Stimulated activated CD4-positive, alpha-beta T cell treated with anti-CD3 and anti-CD28 coated beads, Interleukin-1b, Interleukin-23, amount 100 ng/mL, for 48 hours (primary cell): ENCODE measurements at places on chromosomes 3 and 15.

DNA sequence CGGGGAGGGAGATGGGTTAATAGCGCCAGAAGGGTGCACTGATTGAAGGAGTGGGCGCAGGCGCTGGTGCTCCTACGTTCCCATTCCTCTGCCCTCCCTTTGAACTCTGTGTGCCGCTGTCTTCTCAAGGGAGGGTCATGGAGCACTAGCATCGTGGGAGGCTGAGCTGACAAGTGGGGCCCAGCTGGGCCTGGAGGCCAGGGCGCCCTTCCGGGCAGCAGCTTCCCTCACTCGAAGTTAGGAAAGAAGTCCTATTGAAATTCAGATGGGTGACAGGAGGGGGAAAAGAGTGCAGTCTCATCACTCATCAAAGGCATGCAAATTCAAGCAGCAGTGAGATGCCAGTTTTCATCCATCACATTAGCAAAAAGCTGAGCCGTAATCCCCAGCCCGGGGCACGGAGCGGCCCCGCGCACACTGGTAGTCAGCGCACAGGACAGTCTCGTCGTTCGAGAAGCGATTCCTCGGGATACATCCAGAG is 128.2 kb downstream of the LRRK1 start:
- no peak for DNase-seq

GRCh38 chr3:107392549-107393165 is 15.4 kb downstream of the CCDC54 start:
- DNase-seq = no peak

GRCh38 chr3:127166501-127167065 is 26.3 kb upstream of the PRR23E start:
- no peak for DNase-seq

DNA sequence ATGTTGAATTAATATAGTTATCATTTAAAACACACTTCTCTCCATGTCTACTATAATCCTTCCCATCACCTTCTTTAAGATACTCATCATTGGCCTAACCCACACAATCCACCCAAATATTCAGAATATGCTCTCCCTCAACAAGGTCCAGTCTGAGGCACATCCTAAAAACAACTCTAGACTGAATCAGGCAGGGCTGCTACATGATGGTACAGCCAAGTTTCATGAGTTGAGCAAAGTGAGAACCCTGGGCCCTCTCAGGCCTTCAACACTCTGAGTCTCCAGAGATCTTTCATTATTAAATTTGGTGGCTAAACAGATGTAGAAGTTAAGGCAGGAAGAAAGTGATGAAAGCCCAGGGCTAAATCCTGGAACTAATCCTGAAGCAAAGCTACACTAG is 16.2 kb downstream of the ZNF148 start:
- DNase-seq = no peak

DNA sequence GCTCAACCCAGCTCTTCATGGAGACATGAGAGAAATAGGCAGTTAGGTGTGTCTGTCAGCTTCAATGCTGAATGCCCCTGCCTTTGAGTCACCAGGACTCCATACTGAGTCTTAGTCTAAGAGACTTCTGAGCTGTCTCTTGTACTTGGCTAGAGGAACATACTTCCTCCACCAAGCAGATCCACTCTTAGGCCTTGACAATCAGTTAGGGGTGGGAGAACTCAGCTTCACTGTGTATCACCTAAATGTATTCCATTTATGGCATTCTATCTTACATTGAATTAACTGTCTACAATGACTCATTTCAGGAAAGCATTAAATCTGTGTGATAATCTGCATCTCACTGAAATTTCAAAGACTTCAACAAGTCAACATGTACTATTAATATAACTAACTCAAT is 66.0 kb downstream of the STAC start:
- DNase-seq = no peak

DNA sequence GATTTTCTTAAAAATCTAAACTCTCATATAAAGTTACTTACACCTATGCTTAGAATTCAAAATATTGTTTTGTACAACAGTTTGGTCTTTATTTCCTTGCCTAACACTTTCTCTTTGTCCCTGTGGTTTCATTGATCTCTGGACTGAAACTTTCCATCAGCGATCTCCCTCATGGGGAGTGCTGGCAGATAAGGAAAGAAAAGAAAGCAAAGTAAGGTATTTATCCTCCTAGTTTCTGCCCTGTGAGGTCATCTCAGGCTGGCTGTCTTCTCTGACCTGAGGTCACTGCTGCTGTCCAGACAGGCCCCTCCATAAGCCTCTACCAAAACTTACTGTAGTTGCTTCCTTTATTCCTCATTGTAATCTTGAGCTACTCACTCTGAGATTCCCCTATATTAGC is 57.9 kb upstream of the EPHA6 start:
- no peak for DNase-seq

DNA sequence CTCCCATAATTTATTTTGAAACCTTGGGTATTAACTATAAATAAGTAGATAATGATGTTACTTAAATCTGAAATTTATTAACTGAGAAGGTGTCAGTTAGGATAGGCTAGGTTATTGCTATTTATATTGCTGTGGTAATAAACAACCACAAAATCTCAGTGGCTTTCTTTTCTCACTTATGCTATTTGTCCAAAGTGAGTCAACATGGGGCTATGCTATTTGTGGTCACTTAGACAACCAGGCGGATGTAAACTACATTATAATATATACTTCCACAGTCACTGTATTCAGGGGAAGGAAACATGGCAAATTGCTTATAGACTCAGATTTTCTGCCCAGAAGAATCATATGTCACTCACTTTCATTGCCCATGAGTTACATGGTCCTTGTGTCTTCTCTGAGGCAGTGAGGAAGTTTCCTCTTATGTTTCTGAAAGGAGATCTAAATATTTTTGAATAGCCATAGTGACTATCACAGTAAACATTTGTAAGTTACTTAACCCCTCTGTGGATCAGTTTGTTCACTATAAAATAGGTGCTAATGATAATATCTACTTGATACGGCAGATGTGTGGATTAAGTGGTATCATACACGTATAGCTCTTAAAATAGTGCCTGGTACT is 19.8 kb downstream of the HMG20A start:
- DNase-seq = no peak

DNA sequence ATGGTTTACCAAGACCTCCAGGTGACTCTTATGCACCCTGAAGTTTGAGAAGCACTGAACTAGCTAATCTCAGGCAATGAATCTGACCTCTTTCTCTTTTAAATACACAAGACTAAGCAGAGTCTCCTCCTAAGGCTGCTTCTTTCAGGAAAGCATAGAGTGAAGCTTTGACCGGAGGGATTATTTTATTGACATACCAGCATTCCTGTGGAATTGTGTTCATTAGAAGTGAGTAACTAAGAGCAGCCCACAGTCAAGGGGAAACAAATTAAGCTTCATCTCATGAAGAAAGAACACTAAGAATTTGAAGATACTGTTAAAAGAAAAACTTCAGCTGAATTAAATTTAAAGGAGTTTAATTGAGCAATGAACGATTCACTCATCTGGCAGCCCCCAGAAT is 963.5 kb downstream of the NTRK3 start:
- DNase-seq = no peak

DNA sequence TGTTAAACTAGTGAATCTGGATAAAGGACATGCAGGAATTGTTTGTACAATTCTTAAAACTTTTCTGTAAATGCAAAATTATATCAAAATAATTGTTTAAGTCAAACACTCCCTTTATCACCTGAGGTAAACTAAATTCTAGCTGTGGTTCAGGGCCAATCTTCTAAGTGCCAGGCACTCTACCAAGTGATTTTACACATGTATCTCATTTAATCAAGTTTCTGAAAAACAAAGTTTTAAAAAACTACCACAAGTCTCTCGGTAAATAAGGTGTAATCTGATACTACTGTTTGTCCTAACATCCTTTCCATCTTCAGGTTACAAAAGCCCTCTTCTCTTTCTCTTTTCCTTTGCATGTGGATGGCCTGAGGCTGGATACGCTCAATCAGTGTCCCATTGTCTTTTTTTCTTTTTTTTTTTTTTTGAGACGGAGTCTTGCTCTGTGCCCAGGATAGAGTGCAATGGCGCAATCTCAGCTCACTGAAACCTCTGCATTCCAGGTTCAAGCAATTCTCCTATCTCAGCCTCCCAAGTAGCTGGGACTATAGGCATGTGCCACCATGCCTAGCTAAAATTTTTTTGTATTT is 19.3 kb downstream of the IFT80 start:
- DNase-seq = no peak

GRCh38 chr3:45575386-45575923 is 19.1 kb upstream of the LIMD1 start:
- no peak for DNase-seq

DNA sequence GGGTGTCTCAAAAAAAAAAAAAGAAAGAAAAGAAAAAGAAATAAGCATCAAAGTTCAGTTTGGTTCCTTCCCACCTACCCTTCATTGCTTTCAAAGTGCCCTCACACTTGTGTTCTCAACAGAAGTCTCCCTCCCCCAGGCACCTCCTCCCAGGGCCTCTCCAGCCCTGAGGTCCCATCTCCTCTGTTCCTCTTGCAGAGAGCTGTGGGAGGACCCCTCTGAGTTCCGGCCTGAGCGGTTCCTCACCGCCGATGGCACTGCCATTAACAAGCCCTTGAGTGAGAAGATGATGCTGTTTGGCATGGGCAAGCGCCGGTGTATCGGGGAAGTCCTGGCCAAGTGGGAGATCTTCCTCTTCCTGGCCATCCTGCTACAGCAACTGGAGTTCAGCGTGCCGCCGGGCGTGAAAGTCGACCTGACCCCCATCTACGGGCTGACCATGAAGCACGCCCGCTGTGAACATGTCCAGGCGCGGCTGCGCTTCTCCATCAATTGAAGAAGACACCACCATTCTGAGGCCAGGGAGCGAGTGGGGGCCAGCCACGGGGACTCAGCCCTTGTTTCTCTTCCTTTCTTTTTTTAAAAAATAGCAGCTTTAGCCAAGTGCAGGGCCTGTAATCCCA is 6.1 kb downstream of the CYP1A2 start:
- DNase-seq = no peak

DNA sequence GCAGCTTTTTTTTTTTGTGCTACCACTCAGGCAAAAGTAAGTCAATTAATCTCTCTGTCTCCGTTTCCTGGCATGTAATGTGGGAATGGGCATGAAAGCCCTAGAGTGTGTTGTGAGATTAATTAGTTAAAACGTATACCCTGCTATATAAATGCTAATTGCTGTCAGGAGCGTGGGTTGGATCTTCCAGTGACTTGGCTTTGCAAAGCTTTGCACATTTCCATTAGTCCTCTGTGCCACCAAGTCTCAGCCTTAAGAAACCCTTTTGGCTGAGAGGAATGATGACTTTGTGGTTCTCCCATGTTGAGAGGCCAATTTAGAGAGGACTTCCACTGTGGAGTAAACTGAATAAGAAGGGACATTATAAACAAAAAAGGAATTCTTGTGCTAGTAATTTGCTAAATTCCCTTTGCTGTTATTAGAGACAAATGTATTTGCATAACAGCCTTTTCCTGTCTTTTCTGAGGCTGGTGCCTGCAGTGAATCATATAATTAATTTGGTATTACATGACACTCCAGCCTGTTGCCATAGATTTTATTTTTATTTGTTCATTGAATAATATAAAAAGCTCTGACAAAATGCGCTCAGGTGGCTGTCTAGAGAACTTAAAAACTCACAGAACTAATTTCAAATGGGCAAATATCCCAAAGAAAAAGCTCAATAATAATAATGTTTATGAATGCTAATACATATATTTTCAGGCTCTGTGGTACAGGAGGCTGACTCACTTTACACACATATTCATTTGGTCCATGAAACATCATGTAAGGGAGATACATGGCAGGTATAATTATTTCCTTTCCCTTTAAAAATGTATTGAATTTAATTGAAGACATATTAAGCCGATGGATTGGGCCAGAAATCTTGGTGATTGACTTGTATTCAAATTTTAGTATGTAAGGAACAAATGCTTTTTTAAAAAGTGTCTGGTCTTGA is 82.7 kb downstream of the IL1RAP start:
- no peak for DNase-seq

- DNase-seq = no peak
Measured at GRCh38 chr3:87949189-87949878, 109.5 kb downstream of the CGGBP1 start.

DNA sequence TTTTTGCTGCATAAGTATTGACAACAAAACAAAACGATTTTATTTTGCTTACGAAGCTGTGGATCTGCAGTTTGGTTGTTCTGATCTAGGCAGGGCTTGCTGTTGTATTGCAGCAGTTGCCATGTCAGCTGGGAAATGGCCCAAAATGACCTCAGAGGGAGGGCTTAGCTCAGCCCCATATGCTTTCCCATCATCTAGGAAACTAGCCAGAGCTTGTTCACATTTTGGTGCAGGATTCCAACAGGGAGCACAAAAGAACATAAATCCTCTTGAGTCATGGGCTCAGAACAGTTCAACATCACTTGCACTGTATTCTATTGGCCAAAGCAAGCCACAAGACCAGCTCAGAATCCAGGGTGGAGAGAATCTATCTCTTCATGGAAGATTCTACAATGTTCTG is 42.2 kb upstream of the ROBO2 start:
- no peak for DNase-seq

DNA sequence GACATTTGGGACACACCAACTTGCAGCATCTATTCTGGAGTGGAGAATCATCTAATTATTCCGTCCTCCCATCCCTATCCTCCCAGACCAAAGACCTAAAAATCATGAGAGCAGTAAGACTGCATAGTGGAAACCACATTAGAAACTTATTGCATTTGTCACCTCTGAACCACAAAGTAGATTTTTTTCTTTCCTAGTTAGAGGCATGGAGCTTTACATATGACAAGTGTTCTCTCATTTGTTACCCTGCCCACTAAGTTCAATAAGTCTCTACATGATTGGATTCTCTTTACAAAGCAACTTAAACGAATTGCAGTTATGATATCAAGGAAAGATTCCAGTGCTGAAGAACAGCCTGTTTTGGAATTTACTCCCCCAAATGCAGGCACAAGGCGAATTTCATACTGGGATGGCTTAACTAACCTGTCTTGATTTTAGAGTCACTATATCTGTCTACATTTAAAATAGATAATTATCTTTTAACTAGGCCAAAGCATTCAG is 42.3 kb upstream of the LRRFIP2 start:
- DNase-seq = no peak

GRCh38 chr3:1002010-1002409 is 90.8 kb upstream of the CNTN6 start:
- no peak for DNase-seq

DNA sequence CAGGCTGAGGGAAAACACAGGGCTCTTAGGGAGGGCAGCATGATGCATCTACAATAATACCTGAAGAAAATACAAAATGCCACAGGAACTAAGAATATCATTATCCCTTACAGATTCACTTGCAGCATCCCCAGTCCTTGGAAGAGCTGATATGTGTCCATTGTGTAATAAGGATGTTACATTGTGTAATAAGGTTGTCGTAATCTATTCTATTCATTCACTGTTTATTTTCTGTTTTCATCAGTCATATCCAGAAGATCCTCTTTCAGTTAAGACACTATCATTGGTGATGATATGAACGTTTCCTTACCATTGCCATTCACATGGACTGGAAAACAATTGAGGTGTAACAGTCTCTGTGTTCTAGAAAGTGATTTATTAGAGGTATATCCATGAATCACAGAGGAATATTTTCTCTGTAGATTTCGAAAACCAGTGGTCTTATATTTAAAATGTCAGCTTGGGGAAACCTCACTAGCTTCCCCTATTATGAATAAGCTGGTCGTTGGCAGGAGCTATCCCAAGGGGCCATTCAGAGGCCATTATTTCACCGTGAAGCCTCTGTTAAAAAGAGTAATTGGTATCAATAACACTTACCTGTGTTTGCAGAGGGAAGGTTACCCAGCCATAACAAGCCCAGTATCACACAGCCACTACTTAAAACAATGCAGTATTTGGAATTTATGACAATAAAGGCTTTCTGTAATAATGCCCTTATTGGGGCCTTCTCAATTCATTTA is 241.1 kb downstream of the ZNF385D start:
- no peak for DNase-seq
